ENCODE measurements at places on chromosomes 16 and 17.
A peak's percentile ranks its signal among the peaks of the same experiment; 100 is the strongest.

DNA sequence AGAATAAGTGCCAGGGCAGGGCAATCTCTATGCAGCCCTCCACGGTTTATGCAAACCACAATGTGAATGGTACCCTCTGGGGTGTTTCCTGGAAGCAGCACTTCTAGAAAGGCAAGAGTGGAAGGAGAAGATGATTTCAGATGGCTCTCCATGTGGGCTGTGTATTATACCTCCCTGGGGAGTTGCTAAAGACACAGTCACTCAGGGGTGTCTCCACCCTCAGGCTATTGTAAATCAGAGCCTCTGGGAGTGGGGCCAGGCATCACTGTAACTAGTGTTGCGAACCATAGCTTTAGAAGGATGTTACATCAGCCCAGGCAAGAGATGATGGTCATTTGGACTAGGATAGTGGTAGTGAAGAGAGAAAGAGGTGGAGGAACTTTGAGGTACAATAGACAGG, 83.3 kb upstream of the ZKSCAN2 start:
- DNase-seq: no peak

DNA sequence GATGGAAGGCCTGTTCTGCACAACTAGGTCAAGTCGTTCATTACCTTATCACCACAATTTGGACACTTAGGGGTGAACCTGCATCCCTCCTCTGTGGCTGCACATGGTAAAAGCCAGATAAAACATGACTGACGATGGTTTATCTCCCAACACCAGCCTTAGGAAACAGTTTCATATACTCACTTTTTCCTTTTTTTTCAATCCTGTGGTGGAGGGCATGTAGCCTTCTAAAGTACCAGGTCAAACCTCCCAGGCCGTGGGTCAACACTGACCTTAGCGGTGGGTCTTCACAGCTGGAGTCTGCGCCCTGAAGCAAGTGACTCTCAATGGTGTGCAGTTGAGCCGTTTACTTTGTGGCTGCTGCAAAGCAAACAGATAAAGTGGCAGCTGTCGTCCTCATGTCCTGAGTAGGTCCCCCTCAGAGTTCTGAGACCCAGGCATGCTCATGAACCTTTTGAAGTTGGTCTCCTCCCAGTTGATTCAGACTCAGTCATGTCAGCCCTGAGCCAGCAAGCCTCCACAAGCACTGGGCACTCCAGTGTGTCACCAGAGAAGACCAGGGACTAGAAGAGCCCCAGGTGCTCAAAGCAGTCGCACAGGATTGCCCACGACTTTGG, 5.9 kb downstream of the FAHD1 start:
- DNase-seq: no peak

GRCh38 chr17:75743625-75744206, 21.3 kb downstream of the GALK1 start:
- no peak for DNase-seq

GRCh38 chr16:86534779-86535615, 20.0 kb downstream of the MTHFSD start:
- DNase-seq: no peak

DNA sequence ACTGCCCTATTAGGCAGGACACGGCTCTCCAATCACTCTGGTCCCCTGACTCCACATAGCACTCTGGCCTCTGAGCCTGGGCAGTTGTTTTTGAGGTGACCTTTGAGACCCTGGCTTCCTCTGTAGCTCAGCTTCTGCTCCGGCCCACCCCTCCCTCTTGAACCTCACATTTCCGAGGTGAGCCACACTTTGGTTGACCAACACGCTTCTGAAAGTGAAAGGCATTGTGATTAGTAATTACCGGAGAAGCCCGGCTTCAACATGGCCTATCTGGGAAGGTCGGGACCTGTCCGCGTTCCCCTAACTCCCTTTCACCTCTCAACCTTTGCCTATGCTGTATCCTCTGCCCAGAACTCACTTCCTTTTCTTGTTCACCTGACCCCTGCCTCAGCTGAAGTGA, 10.3 kb upstream of the ITGAX start:
- no peak for DNase-seq

DNA sequence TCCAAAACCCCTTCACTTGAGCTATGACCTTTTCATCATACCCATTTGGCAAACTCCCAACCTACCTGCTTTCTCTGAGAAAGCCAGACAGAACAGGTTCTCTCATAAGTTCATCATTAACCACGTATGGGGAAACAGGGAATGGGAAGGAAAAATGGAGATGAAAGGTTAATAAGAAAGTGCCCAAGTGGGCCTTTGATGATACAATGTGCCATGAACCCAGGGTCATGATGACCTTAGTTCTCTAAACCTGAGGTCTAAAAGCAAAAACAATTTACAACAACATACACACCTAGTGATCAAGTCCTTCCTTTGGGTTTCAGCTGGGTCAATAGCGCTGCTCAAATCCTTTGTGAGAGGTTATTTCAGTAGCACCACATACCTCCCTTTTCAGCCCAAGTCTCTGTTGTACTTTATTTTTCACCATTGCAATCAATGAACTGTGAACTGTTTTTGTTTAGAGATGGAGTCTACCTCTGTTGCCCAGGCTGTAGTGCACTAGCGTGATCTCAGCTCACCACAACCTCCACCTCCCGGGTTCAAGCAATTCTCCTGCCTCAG, 14.5 kb upstream of the RANGRF start:
- no peak for DNase-seq

GRCh38 chr17:80424261-80424660, 9.3 kb downstream of the ENDOV start:
- DNase-seq: peak; percentile 22

- DNase-seq: no peak
These were observed 18.3 kb downstream of the MYBBP1A start for GRCh38 chr17:4536742-4537411.

GRCh38 chr17:38701504-38702165, 3.4 kb upstream of the MLLT6 start:
- DNase-seq: no peak

All from SK-N-SH (cell line).